RKO (cell line): ENCODE measurements at places on chromosomes 11 and 22.

DNA sequence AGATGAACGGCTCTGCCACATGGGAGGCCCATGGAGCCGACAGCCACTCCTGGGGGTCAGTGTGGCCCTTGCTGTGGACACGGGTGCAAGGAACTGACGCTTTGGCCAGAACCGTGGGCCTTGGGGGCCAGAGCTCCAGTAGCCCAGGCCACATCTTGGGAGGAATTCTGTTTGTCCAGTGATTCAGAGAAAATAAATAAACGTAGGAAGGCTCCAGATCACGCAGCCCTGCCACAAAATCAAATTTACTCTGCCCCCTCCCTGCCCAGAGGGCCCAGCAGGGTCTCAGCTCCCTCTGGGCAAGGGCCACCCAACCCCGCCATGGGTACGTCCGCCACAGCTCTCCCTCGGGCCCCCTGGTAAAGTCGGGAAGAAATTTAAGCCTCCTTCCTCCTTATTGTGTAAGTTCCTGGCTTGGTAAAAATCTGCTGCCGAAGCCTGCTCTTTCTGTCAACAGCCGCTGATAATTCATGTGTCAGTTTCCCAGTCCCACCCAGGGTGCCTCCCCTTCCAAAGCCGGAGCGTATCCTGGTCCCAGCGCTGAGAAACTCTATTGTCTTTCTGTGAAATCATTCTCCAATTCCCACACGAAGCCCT is 6.9 kb upstream of the MUC5AC start:
- DNase-seq = no peak

DNA sequence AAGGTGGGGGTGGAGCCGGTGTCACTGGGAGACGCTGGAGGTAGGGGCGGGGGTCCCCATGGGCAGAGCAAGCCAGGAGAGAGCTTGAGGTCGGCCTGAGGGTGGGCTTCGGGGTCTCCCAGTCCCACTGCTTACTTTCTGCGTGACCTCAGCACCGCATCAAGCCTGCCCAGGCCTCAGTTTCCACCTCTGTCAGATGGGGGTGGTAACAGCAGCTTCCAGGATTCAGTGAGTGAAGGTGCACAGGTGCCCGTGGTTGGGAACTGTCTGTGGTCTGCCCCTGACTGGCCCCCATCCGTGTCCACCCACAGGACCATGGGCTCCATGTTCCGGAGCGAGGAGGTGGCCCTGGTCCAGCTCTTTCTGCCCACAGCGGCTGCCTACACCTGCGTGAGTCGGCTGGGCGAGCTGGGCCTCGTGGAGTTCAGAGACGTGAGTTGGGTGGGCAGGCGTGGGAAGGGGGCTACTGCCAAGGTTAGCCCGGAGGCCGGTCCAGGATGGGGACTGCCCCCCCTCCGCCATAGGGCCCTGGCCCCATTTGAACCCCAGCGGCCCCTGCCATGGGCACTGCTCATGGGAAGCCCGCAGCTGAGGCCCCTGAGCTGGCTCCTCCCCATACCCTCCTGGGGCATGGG is 2.2 kb downstream of the TCIRG1 start:
- no peak for DNase-seq

DNA sequence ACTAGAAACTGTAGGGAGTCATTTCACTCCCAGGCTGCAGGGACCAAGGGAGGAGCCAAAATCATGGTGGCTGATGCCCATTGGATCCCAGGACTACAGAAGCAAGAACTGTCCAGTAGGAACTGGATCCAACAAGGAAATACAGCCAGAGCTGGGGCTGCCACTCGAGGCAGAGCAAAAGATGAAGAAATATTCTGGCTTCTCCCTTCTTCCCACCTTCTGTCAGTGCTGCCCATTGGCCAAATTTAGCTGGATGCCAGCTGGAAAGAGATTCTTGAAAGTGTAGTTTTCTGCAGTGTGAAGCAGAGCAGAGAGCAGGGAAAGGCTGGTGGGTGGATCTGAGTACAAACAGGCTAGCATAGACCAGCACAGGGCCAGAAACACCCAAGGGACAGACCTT is 45.6 kb downstream of the COMMD9 start:
- DNase-seq = no peak

DNA sequence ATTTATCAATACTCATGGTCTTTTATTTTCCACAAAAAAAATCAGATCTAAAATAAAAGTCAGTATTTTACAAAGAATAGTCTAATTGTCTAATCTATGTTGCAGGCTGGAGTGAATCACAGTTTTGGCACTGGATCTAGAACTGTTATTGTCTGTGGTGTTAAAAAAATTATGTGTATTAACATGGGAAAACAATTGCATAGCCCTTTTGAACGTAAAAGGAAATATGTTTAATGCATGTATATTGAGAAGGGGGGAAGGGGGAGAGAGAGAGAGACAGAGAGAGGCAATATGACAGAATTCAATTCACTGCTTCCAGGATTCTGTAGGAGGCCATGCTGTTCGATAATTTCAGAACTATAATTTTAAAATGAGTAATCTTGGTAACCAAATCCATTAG is 324.9 kb upstream of the CCDC90B start:
- no peak for DNase-seq

GRCh38 chr11:17988465-17988864 is 24.4 kb downstream of the SERGEF start:
- no peak for DNase-seq

DNA sequence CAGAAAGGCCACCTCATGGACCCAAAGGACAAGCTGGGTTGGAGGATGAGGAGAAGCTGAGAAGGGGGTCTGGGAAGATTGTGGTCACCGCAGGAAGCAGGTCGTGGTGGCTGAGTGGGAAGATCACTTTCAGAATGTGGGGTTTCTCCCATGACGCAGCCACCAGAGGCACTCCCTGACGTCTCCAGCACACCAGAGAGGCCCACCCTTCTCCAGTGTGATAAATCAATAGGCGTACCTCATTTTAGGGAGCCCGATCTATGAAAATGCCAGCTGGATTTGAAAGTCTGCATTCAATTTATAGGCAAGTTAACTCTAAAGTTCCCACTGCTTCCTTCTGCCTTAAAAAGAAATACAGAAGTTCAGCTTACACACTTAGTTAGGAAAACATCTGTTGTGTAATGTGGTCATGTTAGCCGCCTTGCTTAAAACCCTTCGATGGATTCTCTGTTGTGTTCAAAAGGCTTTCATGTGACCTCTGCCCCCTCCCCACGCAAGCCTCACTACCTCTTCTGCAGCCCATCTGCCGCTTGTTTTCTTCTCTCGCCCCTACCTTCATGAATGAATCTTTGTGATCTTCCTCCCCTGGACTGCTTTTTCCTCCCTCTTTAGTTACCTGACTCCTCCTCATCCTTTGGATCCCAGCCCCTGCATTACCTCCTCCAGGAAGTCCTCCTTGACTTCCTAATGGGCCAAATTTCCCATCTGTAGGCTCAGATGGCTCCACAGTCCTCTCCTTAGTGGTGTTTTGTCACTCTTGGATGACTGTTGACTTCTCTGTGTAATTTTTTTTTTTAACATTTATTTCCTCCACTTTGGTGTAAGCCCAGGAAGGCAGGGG is 10.7 kb downstream of the TSPAN18 start:
- no peak for DNase-seq

DNA sequence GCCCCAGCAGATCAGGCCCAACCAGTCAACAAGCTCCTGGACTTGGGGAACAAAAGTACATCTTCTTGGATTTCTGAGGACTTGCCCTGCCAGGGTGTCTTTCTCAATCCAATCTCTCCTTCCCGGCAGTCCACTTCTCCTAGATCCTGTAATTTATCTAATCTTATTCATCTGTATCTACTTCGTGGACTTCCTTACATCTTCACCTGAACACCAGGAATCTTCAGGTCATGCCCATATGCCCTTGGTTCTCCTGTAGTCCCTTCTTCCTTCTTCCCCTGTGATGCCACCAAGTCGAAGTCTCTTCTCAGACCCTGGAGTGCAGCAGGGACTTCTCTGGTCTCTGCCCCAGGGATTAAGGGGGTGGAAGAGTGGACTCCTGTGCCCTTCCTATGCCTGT is 100.3 kb downstream of the ZNF280B start:
- no peak for DNase-seq

- no peak for DNase-seq
Measured at GRCh38 chr11:31960126-31960525, 130.7 kb upstream of the RCN1 start.

DNA sequence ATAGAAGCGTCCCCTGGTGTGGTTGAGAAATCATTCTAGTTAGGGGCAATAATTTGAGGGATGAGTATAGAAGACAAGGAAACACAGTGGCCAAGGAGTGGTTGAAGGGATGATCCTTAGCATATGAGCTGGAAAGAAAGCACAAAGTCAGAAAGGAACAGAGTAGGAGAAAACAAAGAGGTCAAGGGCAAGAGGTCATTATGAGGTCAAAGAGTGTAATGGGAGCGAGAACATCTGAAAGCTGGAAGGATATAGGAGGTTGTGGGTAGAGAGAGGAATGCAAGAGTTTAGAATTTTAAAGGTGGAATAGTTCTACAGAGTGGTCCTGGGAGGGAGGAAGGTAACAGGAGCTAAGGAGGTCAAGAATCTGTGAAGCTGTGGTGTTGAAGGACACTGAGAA is 2.0 kb downstream of the DCHS1 start:
- DNase-seq = no peak

GRCh38 chr22:29344137-29344536 is 28.6 kb upstream of the RASL10A start:
- no peak for DNase-seq

DNA sequence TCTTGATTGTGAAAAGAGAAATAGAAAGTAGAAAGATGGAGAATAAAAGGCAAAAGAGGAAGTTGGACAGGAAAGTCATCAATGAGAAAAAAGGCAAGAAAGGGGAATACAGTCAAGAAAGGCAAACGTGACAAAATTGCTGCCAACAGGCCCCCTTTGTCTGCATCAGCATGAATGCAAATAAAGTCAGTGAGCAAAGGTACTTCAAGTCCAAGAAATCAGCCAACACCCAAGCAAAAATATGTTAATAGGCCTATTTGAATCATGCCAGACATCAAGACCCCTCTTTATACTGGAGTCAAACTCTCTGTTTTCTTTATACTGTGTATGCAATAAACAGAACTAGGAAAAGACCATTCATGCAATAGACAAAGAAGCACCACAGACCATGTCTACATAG is 34.3 kb downstream of the GUCY1A2 start:
- DNase-seq = no peak

GRCh38 chr22:34886812-34887211 is 179.1 kb upstream of the ISX start:
- DNase-seq = no peak

GRCh38 chr11:113322158-113322557 is 7.8 kb downstream of the TTC12 start:
- no peak for DNase-seq

DNA sequence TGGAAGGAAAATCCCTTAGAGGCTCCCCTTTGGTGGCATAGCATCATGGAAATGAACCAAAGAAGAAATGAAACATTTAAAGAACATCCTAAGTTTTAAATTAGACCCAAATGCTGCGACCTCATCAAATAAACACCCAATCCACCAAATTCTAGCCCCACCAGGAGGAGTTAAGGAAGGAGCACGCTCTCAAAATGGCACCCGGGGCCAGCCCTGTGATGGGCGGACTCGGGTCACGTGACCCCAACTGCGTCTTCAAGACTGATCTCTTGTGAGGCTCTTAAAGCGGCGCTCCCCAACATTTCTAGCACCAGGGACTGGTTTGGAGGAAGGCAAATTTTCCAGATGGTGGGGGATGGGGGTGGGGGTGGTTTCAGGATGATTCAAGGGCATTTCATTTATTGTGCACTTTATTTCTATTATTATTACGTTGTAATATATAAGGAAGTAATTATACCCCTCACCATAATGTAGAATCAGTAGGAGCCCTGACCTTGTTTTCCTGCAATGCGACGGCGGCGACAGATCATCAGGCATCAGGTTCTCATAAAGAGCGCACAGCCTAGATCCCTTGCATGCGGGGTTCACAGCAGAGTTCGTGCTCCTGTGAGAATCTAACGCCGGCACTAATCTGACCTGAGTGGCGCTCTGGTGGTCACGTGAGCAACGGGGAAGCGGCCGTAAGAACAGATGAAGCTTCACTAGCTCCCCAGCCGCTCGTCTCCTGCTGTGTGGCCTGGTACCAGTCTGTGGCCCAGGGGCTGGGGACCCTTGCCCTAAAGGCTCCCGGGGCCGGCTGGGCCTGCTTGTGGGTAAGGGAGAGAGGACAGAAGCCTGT is 90.6 kb upstream of the SLC22A12 start:
- DNase-seq = no peak

DNA sequence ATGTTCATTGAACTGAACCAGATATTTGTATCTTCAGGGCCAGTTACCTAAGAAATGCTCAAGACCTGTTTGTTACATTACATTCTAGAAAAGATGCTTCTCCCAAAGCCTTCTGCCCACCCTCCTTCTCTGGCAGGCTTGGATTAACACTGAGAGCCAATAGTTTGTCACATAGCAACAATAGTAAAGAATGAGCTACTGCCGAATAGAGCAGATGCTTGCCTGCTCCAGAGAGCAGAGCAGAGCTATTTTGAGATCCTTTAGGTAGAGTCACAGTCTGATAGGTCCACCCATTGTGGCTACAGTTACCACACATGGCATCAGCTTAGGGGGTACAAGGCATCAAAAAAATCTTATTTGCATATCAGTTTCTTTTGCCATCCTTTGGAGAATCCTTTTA is 13.5 kb upstream of the EP300 start:
- no peak for DNase-seq

DNA sequence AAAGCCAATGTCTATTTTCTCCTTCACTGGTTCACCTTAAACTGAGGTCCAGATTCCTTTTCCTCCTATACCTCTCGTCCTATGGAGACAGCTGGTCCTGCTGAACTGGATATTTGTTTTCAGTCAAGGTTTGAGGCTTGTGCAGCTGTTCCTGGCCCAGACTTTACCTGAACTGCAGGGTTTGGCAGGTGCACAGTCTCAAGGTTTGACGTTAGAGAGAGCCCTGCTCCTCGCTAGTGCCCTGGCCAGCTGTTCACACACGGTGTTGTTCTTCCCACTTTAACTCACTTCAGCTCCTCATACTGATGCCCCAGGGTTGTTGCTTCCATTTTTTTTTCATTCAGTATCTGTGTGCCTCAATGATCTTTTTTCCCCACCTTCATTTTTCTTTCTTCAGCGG is 74.0 kb upstream of the TTC12 start:
- DNase-seq = no peak

DNA sequence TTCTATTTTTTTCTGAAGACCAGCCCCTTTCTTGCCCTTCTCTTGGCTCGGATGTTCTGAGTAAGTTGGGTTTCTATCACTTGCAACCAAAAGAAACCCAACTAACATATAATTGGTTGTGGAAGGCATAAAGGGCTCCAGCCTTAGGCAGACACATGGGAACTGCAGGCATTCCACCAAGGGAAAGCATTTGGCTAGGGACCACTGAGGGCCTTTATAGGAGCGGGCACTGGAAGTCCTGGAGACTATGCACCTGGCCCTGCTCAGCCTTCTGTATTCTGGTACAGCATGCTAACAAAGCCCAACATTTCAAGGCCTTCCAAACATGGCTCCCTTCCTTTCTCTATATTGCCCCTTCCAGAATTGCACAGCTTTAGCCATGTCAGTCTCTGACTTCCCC is 17.6 kb upstream of the LMO1 start:
- DNase-seq = no peak
